ENCODE measurements at places on chromosomes 5 and 9.

GRCh38 chr9:86525182-86525581 lies 171.0 kb upstream of the TUT7 start:
- DNase-seq = no peak

GRCh38 chr9:114906922-114907571 lies 23.3 kb downstream of the TNFSF8 start:
- DNase-seq = peak; percentile 59

DNA sequence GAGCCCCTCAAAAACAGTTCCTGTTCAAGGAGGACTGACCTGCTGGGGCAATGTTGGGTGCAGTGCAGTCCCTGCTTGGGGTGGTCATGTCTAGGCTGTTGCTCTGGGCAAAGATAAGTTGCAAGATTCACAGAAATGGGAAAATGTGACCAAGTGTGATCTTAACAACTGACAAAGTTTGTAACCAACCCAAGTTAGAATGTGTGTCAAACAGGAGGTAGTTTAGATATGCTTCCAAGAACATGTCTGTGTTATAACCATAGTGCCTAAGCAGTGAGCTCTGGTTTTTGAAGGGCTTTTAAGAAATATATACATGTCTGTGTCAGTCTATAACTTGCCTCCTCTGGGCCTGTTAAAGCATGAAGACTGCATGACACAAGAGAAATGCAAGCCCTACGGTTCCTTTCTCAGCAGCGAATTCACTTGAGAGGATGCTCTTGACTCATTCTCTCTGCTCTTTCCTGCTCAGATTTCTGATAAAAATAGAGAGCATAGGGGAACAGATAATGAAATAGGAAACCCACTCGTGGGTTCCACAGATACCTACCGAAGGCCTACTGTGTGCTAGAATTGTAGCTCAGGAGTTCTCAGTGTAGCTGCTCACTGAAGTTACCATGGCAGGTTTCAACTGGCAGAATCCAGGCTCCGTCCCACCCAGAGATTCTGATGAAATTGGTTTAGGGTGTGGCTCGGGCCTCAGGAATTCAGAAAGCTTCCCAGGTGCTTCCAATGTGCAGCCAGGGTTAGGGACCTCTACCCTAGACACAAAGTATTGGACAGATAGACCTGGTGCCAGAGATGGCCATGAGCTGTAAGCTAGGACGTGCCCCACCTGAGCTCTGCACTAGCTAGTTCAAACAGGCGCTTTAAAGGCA lies 52.4 kb downstream of the ARHGEF37 start:
- peak; percentile 10 for DNase-seq

DNA sequence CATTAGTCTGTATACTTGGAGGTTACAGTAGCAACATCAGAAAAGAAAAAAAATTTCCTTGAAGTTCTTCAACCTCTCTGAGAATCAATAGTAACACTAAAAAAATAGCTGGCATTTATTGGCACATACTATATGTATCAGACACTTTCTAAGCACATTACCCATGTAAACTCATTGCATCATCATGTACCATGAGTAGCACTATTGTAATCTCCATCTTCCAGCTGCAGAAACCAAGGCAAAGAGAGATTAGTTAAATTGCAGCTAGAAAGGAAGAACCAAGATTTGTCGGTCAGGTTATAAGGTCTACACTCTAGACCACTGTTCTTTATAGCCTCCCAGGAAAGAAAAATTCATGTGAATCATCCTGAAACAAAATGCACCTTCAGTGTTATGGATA lies 31.4 kb upstream of the RAB3C start:
- DNase-seq = no peak

- no peak for DNase-seq
These were observed 265.7 kb upstream of the PANK3 start for GRCh38 chr5:168844922-168845296.

DNA sequence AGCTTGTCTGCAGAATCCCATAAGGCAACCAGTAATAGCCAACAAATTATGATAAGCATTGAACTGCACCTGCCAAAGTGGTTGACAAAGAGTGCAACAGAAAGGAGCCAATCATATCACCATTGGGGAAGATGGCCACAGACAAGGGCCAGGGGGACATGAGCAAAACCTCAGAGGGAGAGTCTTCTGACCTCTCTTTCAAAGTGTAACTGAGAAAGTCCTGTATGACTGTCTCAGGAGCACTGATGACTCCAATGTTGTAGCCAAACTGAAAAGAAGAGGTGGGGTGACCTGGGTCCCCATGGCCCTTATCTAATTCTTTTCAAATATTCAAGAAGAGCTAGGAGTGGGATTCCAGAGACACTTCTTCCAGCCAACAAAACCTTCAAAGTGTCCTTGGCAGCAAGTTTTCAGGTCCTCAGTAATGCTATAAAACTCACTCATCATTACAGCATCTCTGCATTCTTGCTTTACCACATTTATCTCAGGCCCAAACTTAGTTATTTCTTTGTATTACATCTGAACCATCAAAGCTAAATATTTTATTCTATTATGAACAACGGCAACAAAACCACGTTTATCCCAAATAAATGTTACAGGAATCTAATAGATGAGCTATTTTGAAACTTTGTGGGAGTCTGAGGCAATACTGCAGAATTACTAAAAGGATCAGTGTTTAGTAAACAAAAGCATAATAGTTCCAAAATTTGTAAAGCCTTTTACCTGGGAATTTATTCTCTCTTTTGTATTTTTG lies 24.4 kb downstream of the FBLL1 start:
- DNase-seq = no peak

GRCh38 chr9:35749515-35750255 lies 598 bp downstream of the RGP1 start:
- peak; percentile 47 for DNase-seq

DNA sequence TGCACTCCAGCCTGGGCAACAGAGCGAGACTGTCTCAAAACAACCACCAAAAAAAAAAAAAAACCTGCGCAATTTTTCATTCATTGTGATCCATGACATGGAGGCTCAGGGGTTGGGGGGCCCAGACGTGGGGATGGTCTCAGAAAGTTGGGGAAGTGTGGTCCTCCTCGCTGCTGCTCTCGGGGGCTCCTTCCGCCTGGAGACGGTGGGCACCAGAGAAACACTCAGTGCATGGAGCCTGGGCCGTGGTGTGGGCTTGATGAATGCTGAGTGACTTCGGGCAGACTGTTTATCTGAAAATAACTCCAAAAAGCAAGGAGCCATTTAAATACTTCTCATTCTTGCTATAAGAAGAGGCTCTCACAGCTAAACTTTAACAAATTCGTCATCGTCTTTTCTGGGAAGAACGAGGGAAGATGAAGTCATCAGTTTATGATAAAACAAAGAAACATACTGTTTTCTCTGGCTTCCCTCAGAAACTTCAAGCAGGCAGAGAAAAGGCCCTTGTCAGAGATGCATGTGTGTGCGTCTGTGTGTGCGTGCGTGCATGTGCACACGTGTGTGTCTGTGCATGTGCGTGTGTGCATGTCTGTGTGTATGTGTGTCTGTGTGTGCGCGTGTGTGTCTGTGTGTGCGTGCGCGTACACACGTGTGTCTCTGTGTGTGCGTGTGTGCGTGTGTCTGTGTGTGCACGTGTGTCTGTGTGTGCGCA lies 35.0 kb downstream of the RASGEF1C start:
- DNase-seq = peak; percentile 76
